ENCODE measurements at places on chromosomes 16 and 17.

GRCh38 chr16:53892155-53892554 lies 188.2 kb downstream of the FTO start:
- peak; percentile 9 for DNase-seq

GRCh38 chr16:85101956-85102630 lies 10.2 kb downstream of the CIBAR2 start:
- DNase-seq, result no peak

GRCh38 chr17:50111673-50112655 lies 16.8 kb downstream of the PDK2 start:
- DNase-seq, result no peak

DNA sequence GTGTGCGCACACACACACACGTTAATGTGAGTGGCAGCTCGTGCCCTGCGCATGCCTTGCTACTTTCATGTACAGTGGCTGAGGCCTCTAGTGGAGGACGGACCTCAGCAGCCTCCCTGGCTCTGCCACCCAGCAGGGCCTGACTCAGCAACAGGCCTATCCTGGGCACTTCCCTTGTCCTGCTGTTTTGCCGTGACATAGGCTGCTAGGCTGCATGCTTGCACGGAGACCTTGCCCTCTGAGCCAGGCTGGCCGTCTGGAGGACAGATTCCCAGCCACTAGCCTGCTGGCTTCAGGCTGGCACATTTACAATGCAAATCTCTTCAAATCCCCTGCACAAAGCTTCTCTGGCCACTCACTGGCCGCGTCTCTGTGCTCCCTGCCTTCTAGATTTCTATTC lies 9.5 kb downstream of the RNF213 start:
- no peak for DNase-seq

DNA sequence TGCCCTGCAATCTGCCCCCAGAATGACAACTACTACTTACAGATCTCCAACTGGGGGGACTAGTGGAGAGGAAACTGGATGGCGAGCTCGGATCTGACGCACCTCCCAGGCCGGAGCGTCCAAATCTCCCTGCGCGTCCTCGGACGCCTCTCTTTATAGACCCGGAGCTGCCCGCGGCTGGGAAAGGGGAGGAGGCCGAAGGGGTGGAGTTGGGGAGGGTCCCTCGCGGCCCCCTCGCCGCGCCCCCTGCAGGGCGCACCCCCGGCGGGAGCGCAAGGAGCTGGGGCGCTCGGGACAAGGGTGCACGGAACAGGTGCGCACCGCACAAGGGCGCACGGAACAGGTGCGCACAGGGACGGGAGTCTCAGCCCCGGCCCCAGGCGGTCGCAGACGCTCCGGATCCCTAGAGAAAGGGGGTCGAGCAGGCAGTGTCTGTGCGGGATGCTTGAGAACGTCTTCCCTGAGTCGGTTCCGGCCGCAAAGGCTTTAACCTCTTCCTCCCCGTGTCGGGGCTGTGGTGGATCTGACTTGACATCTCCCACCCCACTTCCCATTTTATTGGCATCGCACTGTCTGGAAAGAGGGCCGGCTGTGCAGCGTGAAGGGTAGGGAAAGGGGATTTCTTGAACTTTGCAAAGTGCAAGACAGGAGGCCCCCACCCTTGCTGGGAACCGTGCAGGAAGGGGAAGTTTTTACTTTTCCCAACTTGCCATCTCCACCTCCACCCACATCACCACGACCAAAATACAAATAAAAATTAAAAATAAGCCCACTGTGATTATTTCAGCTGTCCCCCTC lies at the start of gene MYH11:
Gene MYH11, minus strand, starts transcription at position 128 of the 798 bp plus-strand sequence. CDS start 18,776 bp downstream, outside the sequence.
- DNase-seq, result no peak

GRCh38 chr17:43988301-43988700 lies 16.1 kb upstream of the NAGS start:
- DNase-seq, result no peak

- DNase-seq, result no peak
Measured at GRCh38 chr17:7380321-7380720, 568 bp upstream of the TNK1 start.

- DNase-seq, result no peak
Measured at GRCh38 chr17:79623786-79624717, 13.2 kb upstream of the RBFOX3 start.

DNA sequence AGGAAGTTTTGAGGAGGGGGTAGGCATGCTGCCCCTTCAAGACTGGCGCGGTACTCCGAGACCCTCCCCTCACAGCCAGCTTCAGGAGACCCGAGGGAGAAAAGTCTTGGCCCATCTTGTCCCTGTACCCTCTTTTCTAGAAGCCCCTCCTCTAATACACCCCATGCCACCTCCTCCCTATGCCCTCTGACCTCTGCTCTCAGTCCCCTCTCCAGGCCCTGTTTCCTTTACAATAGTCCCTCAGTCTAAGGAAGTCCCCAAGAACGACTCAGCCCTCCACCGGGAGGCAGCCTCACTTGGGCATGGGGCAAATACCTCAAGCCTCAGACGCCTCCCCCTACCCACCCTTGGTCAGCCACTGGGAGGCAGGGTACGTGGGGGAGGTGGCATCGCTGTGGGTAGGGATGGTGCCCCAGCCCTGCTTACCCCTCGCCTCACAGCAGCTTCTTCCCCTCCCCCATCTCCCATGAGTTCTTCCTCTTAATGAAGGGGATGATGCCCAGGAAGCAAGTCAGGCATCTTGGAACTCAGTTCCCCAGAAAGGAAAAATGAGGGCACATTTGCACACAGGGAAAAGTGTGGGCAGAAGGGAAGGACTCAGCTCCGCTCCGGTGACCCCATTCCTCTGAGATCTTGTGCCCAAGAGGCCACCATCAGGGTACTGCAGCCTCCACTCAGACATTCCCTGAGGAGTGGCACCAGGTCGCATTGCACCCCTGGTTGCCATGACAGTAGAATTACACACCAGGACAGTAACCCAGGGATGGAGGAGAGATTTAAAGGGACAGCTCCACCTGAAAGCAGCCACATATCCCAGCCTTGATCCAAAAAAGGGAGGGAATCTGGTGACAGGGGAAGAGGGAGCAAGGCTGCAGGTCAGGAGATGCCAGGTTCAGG lies 6.2 kb downstream of the MPP2 start:
- no peak for DNase-seq

DNA sequence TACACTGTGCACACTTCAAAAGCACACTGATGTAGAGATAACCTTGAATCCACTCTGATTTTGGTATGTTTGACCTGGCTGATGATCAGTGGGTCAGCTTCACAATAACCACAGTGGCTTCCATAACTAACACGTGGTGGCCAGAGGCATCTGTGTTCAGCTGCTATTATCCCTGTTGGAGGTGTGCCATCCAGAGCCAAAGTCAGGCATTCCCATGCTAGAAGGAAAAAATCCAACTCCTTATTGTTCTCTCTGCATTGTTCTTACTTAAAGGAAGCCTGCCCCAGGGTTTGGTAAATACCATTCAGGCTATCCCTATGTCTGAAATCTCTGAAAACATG lies 127.3 kb upstream of the MON1B start:
- DNase-seq, result no peak

- no peak for DNase-seq
Measured at GRCh38 chr16:10370096-10370726, 15.7 kb upstream of the ATF7IP2 start.

Data from stimulated activated naive CD4-positive, alpha-beta T cell treated with Interleukin-2 at 50 U/mL for 16 hours (primary cell).